ENCODE measurements at places on chromosomes 11 and 22.
A peak's percentile ranks its signal among the peaks of the same experiment; 100 is the strongest.

DNA sequence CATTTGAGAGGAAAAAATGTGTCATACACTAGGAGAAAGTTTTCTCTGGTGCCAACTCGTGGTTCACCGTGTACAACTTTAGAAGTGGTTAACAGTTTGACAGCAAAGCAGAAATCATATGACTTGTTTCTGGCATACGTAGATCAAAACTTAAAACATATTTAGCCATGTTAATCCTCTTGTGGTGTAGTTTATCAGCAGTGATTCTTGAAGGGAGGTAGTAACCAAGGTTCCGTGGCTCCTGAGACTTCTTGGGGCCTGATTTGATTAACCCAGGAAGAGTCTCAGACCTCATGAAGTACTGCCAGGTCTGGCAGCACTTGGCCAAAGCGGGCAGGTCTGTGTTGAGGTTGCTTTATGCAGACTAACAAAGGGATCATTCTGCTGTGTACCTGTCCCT is 40.5 kb downstream of the SREBF2 start:
- DNase-seq, result no peak

DNA sequence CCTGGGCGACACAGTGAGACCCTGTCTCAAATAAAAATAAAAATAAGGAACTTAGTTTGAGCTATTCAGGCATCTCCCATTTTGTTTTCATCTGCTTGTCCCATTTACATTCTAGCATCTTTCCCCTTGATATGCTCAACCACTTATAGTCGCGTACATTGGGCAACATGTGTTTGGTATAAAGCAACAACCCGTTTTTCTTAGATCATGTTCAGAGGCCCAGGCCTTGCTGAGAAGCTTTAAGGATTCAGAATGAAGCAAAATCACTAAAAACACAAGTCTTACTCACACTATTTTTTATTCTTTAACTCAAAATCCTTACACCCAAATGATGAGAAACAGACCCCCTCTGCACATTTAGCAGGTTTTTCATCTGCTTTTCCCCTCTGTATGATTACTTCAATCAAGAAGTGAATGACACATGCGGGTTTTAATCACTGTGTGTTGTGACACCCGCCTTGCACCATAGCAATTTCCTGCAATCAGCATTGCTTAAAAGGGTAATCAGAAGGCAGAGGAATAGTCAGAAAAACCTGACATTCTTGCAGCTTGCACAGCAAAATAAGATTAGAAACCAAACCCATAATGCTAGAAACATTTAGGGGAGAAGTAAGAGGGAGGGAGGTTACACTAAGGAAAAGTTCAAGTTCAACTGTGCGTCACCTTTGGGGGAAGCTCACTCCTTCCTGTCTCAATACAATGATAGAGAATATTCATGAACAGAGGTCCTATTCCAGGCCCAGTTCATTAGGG is 25.9 kb downstream of the ALG9 start:
- DNase-seq, result no peak

DNA sequence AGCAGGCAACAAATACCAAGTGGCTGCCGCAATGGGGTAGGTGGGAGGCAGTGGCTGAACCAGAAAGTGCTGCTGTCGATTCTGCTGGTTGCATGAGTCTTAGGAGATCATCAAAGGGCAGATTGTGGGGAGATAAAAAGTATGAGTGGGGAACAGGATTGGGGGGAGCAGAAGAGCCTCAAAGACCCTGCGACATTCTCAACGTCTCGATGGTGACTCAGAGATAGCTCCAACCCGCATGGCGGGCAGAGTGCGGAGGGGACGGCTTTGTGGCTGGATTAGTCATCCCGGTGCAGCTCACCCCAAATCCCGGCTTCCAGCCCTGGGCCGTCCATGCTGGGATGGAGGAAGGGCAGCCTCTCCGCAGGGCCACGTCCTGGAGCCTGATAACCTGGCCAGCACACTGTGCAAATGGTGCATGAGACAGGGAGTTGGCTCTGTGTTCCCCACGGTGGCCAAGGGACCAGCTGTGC is 11.6 kb upstream of the RTN4R start:
- DNase-seq, result no peak

DNA sequence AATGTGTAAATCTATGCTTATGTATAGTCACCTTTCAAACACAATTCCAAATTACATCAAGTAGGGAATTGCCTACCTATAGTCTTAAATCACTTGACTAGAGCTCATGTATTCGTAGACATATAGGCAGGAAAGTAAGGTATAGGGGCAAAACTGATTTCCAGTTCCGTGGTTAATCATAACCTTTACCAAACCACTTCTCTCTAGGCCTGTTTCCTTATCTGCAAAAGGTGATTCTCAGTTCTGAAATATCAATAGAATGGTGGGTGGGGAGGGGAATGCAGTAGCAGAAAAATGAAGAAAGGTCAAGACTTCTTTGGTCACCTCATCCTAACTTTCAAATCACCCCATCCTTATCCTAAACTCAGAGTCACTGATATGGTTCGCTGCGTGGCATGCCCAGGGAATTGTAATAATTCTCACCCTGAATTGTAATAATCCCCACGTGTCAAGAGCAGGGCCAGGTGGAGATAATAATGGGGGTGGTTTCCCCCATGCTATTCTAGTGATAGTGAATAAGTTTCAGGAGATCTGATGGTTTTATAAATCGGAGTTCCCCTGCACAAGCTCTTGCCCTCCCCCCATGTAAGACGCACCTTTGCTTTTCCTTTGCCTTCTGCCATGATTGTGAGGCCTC is 1.9 kb upstream of the ANO5 start:
- DNase-seq, result no peak

DNA sequence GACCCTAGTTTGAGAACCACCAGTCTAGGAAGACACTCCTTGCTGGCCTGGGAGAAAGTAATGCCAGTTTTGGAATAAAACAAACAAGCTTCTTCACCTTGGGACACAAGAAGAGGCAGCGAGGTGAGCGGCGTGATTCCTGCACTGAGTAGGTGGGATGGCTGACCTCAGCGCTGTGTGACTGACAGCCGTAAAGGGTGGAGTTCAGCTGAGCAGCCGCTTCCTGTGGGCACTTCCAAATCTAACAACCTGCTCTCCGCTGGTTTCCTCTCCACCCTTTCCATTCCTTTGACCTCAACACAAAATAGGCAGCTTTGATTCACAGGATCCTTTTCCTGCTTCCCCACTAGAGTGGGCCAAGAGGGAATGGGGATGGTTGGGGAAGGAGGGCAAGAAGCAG is 45.8 kb downstream of the PC start:
- peak; percentile 55 for DNase-seq

GRCh38 chr11:87325490-87325872 is 287.7 kb downstream of the TMEM135 start:
- no peak for DNase-seq

DNA sequence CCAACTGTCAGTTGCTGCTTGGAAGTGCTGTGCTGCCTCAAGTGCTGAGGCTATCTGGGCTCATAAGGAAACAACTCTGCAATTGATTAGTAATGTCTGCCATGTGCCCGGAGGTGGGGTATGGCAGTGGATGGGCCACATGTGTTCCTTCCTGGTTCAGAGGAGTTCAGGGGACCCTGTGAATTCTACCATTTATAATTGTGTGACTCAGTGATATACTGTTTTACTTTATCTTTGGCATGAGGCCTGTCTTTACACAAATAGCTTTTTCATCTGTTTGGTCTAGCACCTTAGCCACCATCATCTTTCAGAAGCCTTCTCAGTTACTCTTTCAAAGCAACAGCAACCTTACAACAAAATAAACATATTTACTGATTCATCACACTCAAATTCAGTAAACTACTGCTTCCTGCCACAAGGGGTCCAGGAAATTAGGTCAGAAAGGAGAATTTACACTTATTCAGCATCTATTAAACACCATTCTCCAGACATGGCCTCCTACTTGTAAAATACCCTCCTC is 20.9 kb downstream of the DKK3 start:
- DNase-seq, result no peak

DNA sequence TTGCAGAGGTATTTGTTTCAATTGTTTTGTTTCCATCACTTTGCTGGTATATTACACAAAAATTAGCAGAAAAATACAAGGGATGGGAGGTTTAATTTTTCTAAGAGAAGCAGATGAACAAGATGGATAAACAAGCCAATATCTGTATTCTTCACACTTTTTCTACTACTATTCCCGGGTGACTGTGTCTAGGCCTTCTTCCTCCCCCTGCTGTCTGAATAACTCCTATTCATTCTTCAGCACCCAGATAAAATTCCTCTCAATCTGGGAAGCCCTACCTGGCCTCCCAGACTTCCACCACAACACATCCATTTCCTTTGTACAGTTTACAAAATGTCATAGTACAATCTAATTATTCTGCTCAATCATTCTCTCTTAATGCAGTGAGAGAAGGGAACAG is 666.6 kb upstream of the TENM4 start:
- no peak for DNase-seq

- no peak for DNase-seq
Measured at GRCh38 chr22:32080904-32081303, 37.8 kb downstream of the SLC5A1 start.

- DNase-seq, result peak; percentile 74
Measured at GRCh38 chr22:37818409-37819104, 4.6 kb upstream of the GALR3 start.

DNA sequence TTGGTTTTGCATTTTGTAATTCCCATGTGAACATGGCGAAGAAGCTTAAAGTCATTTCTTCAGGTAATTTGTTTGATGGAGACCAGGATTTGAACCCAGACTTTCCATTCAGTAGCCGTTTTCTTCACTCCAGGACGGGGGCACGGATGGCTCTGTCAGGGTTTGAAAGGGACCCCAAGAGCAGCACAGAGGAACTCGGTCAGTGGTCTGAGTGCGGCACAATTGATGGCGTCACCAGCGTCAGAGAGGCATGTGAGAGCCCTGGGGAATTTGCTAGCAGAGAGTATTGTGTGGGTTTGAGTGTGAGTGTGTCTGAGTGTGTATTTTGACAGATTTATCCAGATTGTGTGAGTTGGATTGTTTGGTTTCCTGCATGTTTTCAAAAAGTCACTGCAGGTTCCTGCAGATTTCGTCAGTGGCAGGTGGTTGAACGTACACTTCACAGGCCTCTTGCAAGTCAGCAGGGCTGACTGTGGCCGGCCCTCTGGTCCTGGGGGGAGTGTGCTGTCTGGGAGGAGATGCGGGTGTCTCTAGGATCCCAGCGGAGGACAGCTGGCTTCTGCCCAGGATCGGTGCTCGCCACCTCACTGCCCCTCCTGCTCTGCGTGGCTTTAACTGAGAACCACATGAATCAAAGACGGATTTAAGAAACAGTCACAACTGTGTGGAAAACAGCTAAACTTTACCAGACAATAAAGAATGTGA is 199.3 kb downstream of the TBC1D22A start:
- DNase-seq, result no peak

DNA sequence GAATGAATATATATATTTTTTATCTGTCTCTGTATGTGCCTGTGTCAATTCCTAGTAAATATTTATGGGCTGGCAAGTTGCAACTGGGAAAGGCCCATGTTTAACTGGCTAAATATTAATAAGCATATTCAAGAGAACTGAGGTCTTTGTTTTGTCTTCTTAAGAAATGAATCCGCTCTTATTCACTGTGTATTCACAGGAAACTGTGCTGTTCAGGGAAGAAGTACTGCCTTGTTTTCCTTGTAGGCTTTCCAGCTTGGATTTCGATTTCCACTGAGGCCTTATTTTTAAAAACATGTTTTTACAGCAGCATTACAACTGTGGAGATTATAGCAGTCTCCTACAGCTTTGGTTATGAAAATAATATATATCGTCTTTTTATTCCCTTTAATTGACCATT is 64.7 kb downstream of the LDLRAD3 start:
- DNase-seq, result no peak
